LoVo (cell line): ENCODE measurements at places on chromosomes 3 and 15.

- DNase-seq = no peak
Observed at GRCh38 chr3:184715943-184716621, 4.2 kb upstream of the MAGEF1 start.

DNA sequence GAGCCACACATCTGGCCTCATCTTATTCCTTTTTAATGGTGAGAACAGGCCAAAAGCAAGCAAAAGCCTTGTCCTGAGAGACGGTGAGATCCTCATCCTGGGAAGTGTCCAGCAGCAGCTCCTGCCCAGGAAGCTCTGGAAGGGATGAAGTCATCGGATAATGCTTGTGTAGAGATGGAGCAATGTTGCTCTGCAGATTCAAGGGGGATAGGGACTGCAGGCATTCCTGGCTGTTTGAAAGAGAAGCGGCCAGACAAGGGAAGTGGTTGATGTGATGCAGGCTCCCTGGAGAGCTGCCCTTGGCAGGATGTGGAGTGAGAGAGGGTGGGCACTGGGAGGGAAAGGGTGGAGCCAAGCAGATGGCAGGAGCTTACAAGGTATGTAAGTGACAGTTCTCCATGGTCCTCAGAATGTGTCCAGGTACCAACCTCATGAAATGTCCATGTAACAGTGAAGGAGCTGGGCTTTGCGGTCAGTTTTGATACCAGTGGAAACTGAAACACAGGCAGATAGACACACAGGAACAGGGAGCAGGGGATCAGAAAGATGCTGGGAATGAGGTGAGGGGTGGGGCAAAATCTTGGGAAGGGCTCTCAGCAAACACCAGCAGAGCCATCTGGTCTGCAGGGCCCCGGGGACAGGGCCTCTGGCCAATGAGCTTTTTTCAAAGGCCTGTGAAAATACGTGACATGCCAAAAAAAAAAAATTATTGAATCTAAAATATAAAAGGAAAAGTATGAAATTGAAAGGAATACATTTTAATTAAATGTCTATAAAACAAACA is 32.2 kb upstream of the LACTB start:
- no peak for DNase-seq

DNA sequence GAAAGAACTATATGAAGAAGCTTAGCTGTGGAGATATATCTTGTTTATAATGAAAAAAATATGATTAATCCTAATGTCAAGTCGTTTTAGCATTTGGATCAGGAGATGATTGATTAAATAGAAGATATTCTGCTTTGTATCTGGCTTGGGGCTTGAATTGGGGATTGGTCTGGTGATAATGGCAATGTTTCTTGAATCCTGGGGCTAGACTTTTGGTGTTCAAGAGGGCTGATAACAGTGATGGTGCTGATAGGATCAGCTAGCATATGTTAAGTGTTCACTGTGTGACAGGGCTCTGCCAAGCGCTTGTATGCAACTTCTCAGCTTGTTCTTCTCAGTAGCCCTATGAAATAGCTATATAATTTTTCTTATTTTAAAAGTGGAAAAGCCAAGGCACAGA is 20.2 kb downstream of the CNOT10 start:
- no peak for DNase-seq

- no peak for DNase-seq
Observed at GRCh38 chr15:98138910-98139309, 178.4 kb downstream of the ARRDC4 start.

DNA sequence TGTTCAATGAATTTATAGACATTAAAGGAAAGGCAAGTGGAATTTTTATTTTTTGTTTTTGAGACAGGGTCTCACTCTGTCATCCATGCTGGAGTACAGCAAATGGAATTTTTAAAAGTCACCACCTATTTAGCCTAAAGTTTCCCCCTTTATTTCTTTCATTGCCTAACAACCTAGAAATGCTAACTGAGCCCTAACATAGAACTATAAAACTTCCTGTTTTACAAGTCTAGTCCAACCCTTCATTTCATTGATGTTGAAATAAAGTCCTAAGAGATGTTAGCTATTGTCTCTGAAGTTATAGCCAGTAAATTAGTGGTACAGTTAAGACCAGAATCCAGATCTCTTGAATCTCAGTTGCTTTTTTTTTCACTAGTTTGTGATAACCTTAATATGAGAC is 39.0 kb downstream of the MAPK6 start:
- no peak for DNase-seq

GRCh38 chr3:11282250-11283138 is 10.3 kb downstream of the ATG7 start:
- DNase-seq = no peak

DNA sequence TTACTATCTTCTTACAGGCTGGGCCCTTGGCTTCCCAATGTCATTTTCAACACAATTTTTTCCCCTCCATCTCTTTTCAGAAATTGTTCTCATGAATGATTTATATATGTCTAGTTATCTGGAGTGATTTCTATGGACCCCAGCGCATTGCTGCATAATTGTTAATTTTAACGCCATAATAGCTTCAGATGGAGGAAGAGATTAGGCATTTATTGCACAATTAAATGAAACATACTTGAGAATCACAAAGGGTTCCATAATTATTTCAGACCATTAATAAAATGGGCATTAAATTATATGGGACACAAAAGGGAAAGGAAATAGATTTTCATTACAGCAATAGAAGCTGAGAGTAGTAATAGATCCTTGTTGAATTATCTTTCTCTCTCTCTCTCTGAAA is 70.3 kb upstream of the SOX14 start:
- DNase-seq = no peak

DNA sequence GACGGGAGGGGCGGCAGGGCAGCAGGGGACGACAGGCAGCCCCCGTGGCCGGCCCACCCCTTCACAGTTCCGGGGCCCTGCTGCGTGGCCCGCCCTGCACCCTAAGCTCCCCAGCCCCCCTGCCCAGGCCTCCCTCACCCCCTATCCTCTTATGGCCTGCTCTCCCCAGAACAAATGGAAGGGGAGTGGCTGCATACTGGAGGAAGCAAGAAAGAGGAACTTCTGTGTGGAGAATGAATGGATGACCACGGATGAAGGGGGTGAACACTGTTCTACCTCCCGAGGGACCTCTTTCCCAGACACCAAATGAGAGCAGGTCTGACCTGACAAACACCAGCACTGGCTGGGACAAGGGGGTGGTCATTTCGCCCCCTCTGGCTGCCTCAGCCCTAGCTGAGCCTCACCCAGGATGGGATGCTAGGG is 25.0 kb downstream of the SEC61A1 start:
- DNase-seq = no peak

DNA sequence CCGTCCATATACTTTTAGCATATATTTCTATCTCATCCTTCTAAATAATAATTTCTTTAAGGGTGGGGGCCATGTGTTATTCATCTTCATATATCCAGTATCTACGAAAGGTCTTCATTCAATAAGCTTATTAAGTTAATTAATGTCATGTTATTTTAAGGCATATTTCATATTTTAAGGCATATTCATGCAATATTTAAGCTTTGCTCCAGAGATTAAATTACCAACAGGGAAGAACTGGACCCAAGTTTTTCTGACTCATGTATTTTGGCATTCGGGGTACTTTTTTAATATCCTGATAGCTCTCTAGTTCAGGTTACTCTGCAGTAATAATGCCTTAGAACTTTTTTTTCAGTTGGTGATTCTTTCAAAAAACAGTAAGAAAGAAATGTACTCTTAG is 27.4 kb downstream of the PHC3 start:
- no peak for DNase-seq

GRCh38 chr15:93451265-93451664 is 362.3 kb upstream of the RGMA start:
- no peak for DNase-seq

GRCh38 chr3:84444726-84445521 is 513.9 kb upstream of the CADM2 start:
- DNase-seq = no peak

GRCh38 chr15:90597577-90597976 is 67.9 kb downstream of the CRTC3 start:
- no peak for DNase-seq

- no peak for DNase-seq
Observed at GRCh38 chr3:134267996-134268395, 17.3 kb upstream of the RYK start.

GRCh38 chr3:102410616-102411015 is 24.2 kb upstream of the ZPLD1 start:
- no peak for DNase-seq

- no peak for DNase-seq
Observed at GRCh38 chr3:132283916-132284405, 33.2 kb upstream of the ACP3 start.

DNA sequence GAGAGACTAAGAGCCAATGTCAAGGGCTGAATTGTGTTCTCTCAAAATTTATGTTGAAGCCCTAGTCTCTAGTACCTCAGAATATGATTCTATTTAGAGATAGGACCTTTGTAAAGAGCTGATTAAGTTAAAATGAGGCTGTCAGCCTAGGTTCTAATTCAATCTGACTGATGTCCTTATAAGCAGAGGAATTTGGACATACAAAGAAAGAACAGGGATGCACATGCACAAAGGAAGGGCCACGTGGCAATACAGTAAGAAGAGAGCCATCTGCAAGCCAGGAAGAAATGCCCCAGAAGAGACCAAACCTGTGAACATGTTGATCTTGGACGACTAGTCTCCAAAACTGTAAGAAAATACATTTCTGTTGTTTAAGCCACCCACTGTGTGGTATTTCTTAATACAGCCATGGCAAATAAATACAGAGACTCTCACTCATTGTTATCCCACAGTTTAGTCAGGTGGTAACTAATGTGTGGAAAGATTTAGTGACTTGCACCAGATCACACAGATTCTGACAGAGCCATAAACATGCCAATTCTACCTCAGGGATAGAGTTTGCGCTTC is 652.2 kb downstream of the NAALADL2 start:
- no peak for DNase-seq

GRCh38 chr15:69857686-69858391 is 239.9 kb downstream of the TLE3 start:
- no peak for DNase-seq
